Stimulated activated CD4-positive, alpha-beta T cell treated with anti-CD3 and anti-CD28 coated beads, Interleukin-4, amount 100 ng/mL, for 48 hours (primary cell): ENCODE measurements at places on chromosomes 12 and 14.

GRCh38 chr14:85071447-85071846 is 458.5 kb upstream of the FLRT2 start:
- no peak for DNase-seq

DNA sequence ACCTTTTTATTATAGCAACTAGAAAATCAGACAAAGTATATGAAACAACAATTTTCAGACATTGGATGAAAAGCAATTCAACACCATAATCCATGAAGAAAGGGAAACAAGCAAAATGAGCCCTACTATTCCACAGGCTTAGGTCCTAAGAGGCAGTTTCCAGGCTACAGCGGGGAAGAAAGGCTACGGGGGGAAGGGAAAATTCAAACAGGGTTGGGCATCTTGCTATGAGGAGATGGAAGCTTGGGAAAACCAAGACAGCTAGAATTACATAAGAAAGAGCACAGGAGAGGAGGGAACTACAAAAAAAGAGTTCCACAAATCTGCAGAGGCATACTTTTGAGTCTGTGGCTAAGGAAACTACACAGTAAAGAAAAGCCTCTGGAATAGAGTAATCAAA is 356.0 kb upstream of the CLEC14A start:
- no peak for DNase-seq

- DNase-seq: no peak
Observed at GRCh38 chr12:65492998-65493912, 214.8 kb downstream of the MSRB3 start.

DNA sequence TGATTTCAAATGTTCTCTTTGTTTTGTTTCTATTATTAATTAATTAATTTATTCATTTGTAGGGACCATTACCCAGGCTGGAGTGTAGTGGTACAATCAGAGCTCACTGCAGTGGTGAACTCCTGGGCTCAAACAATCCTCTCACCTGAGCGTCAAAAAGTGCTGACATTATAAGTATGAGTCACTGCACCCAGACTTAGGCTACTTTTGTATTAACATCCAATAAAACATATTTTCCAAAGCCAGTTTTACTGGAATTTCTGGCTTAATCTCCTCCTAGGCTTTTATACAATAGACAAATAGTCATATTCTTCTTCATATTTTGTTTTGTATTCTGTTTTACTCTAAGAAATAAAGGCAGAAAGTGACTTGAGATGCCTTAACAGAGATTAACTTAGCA is 749.6 kb downstream of the SLC16A7 start:
- DNase-seq: no peak

GRCh38 chr14:71452987-71453386 is 479.2 kb upstream of the RGS6 start:
- DNase-seq: no peak

DNA sequence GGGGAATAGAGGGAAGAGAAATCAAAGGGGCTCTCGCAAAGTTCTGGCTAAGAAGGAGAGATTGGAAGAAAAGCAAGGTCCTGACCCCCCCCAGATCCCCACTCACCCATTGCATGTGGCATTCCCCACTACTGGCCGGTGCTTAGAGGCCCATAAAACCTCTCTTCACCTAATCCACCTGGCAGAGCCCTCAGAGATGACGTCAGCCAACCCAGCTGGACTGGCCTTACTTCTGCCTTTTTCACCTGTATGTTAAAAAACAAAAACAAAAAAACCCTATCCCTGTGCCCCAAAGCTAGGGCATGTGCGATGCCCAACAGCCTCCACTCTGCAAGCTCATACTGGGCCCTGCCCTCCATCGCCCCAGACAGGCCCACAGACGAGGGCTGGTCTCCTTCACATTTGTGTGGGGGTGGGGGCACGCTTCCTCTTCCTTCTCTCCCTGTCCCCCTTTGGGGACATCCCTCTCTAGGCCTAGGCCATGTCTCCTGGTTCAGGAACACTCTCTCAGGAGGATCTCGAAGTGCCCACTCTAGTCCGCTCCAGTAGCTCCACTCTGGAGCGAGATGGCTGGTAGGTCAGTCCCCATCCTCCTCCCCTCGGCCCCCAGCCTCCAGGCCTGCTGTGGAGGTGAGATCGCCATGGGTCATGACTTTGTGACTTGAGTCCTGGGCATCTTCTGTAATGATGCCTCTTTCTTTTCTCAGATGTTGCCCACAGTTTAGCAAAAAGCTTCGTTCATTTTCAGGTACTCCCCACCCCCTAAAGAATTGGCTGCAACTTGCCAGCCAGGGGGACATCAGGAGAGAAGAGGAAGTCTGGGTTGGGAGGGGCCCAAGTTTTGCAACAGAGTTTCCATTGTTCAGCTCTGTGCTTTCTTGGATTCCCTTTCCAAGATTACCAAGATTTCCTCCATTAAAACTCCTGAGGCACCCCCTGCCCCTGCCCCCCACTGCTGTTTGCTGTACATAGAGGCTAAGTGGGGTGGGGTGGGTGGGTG is 37.0 kb downstream of the FIGNL2 start:
- DNase-seq: no peak

- no peak for DNase-seq
Observed at GRCh38 chr12:27382171-27382795, 49.6 kb downstream of the BMAL2 start.

DNA sequence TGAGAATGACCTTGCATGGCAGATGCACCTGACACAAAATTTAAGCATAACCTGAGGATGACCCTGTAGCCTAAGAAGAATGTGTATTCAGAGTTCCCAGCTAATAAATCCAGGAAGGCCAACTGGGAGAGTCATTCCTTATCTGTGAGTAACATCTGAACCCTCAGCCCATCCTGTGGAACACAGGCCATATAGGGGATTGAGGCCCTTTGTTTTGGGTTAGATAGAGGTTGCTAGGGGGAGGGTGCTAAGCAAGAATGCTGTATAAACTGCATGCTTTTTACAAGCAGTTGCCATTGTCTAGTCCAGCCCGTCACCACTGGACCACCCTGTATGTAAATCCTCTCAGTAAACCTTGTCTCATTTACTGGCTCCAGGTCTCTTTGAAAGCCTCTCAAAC is 77.0 kb downstream of the BICD1 start:
- DNase-seq: no peak

GRCh38 chr12:127774828-127775227 is 492.1 kb upstream of the TMEM132C start:
- no peak for DNase-seq

- no peak for DNase-seq
Observed at GRCh38 chr14:23604675-23605170, 26.1 kb upstream of the JPH4 start.

GRCh38 chr12:24416423-24417109 is 467.1 kb upstream of the SOX5 start:
- DNase-seq: no peak

DNA sequence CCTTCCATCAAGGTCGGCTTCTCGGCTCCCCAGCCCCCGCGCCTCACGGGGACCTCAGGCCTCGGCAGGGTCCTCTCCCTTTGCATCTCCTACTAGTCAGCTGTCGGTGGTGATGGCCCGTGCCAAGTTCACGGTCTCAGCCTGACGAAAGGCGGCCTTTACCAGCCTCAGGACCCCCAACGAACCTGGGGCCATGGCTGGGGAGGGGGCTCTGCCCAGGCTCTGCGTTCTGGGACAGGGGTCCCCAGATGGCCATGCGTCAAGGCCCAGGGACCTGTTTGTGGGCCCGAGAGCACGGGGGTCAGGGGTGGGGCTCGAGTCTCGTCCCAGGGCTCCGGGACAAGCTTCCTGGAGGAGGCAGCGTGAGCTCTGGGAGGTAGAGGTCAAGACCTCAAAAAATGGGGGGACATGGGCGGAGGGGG is 32.8 kb upstream of the DEGS2 start:
- DNase-seq: no peak

GRCh38 chr14:103288076-103288766 is 45.8 kb upstream of the EIF5 start:
- DNase-seq: no peak

GRCh38 chr14:53464376-53464775 is 311.3 kb upstream of the DDHD1 start:
- DNase-seq: no peak

DNA sequence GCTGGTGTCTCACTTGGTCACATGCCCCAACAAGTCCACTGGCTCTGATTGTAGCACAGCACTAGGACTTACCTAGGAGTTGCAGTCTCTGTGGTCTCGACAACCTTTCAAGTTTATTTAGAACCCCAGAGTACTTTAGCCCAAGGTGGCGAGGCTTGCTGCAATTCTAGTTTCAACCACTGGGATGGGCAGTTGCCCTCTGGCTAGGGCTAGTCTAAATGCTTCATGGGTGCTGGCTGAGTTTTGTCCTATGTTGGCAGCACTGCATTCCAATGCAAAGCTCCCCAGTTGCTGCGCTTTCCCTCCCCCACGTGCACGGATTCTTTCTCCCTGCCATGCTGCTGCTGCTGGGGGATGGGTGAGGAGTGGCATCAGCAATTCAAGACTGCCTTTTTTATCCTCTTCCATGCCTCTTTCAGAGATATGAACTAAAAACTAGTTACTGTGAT is 207.9 kb downstream of the SYNE2 start:
- DNase-seq: peak; percentile 3

DNA sequence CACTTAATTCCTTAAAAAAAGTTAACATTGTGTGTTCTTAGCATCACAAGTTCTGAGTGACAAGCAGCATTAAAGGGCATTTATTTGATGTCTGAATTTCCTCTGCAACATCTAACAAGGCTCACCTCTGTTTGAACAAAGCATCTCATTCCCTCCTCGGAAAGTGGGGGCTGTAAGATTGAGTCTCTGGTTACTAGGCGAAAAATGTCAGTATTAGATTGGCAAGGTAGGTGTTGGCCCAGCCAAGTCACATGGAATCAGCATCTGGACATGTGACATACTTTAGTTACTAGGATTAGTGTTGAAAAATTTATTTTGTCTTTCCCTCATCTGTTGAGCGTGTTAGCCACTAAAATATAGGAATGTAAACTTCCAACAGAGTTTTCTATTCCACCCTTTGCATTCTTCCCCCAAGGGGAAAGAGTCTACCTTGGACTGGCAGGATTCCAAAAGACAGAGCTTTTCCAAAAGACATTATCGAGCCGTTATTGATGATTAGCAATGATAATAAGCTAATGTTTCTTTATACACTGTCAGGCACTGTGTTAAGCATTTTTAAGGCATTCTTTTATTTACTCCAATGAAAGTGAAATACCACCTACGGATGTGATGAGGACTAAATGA is 194.9 kb upstream of the BTG1 start:
- no peak for DNase-seq
